ENCODE measurements at places on chromosomes 16 and 17. TPM values are rescaled to one million over a fixed set of nuclear protein-coding genes. Genes with fewer than 3 reads are reported as not detected.

Gene SLX4
- 1.7 TPM for total RNA-seq

Gene KRT20
- not detected for total RNA-seq

Gene ABCA10
- 0.85 TPM for total RNA-seq

Gene FOXL1
- total RNA-seq = 0.72 TPM

Gene RAMP2
- total RNA-seq = not detected

Gene GNAO1
- total RNA-seq = 0.24 TPM

Gene FN3K
- total RNA-seq = 6.6 TPM

Gene MYH8
- total RNA-seq = not detected

Gene OR1A1
- not detected for total RNA-seq

Gene SNX20
- not detected for total RNA-seq

Gene KRTAP16-1
- total RNA-seq = not detected

Gene KRT32
- not detected for total RNA-seq

Gene GLTPD2
- not detected for total RNA-seq

Gene HOXB1
- not detected for total RNA-seq

Gene KCNH4
- not detected for total RNA-seq

Gene KRT16
- total RNA-seq = 2,720 TPM

Gene BCL6B
- under 0.01 TPM for total RNA-seq

Gene TRIM37
- 25.6 TPM for total RNA-seq

Gene HSD11B2
- total RNA-seq = 1.9 TPM

Gene GP2
- not detected for total RNA-seq

Gene DPEP1
- not detected for total RNA-seq

Gene PRR35
- not detected for total RNA-seq

Gene SLC16A6
- total RNA-seq = 0.24 TPM

Gene BICDL2
- 10.4 TPM for total RNA-seq

Gene B3GNT9
- 15.8 TPM for total RNA-seq

Gene TMEM132E
- total RNA-seq = not detected

Gene GSG1L
- not detected for total RNA-seq

Gene KRTAP2-1
- total RNA-seq = not detected
